Fibroblast of lung (primary cell): ENCODE measurements at places on chromosomes 6 and 20. TPM values are rescaled to one million over a fixed set of nuclear protein-coding genes. Genes with fewer than 3 reads are reported as not detected.
A peak's percentile ranks its signal among the peaks of the same experiment; 100 is the strongest.

DNA sequence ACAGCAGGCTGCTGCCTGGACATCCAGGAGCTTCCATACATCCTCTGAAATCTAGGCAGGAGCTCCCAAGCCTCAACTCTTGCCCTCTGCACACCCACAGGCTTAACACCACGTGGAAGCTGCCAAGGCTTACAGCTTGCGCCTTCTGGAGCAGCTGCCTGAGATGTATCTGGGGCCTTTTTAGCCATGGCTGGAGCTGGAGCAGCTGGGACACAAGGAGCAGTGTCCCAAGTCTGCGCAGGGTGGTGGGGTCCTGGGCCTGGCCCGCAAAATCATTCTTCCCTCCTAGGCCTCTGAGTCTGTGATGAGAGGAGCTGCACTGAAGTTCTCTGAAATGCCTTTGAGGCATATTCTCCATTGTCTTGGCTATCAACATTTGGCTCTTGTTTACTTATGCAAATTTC, 255.0 kb downstream of the DLL1 start:
- no peak for DNase-seq
- H3K27me3 ChIP-seq, result no peaks in the 10 kb centered on the region
- no peak overlapping the region for H3K27ac ChIP-seq
- H3K4me3 ChIP-seq, result no peak overlapping the region
- peaks cover 5% of the 10 kb centered on the region for H3K4me1 ChIP-seq

- H3K27ac ChIP-seq, result no peak overlapping the region
- H3K4me1 ChIP-seq, result no peaks in the 10 kb centered on the region
- peak; percentile 16 for DNase-seq
- no peaks in the 10 kb centered on the region for H3K36me3 ChIP-seq
Observed at GRCh38 chr20:47055699-47056369, 161.2 kb downstream of the EYA2 start.

DNA sequence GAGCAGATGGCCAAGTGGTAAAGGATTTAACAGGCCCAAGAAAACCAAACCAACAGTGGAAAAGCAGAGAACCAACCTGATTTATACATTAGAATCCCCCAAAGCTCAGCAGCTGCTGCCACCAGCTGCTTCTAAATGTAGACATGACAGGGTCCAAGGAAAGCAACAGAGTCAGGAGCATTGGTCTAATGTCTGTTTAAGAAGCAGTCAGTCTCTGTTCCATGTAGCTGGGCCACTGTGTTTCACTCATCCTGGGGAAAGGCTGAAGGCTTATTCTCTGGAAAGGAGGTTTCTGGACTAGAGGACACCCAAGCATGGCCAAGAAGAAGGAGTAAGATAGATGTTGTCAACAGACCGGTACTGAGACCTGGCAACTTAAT, 75.4 kb downstream of the TMEM244 start:
- H3K27me3 ChIP-seq, result no peaks in the 10 kb centered on the region
- no peak overlapping the region for H3K4me3 ChIP-seq
- H3K36me3 ChIP-seq, result no peaks in the 10 kb centered on the region
- DNase-seq, result no peak
- H3K4me1 ChIP-seq, result no peaks in the 10 kb centered on the region

- H3K4me1 ChIP-seq, result peaks cover 7% of the 10 kb centered on the region
- H3K27me3 ChIP-seq, result no peaks in the 10 kb centered on the region
- DNase-seq, result no peak
- H3K27ac ChIP-seq, result no peak overlapping the region
- H3K36me3 ChIP-seq, result no peaks in the 10 kb centered on the region
Observed at GRCh38 chr6:107488174-107488874, 1.6 kb upstream of the SOBP start.

The SRF gene
- 16.0 and 16.9 TPM in 2 replicates for total RNA-seq
